ENCODE measurements at places on chromosomes 2 and 18.

- H3K27me3 ChIP-seq, result no peaks in the 10 kb centered on the region
- no peaks in the 10 kb centered on the region for H3K36me3 ChIP-seq
- H3K4me1 ChIP-seq, result no peaks in the 10 kb centered on the region
- no peak overlapping the region for H3K4me3 ChIP-seq
- DNase-seq, result no peak
- H3K27ac ChIP-seq, result no peak overlapping the region
Observed at GRCh38 chr2:176914371-176914770, 298.2 kb upstream of the HNRNPA3 start.

DNA sequence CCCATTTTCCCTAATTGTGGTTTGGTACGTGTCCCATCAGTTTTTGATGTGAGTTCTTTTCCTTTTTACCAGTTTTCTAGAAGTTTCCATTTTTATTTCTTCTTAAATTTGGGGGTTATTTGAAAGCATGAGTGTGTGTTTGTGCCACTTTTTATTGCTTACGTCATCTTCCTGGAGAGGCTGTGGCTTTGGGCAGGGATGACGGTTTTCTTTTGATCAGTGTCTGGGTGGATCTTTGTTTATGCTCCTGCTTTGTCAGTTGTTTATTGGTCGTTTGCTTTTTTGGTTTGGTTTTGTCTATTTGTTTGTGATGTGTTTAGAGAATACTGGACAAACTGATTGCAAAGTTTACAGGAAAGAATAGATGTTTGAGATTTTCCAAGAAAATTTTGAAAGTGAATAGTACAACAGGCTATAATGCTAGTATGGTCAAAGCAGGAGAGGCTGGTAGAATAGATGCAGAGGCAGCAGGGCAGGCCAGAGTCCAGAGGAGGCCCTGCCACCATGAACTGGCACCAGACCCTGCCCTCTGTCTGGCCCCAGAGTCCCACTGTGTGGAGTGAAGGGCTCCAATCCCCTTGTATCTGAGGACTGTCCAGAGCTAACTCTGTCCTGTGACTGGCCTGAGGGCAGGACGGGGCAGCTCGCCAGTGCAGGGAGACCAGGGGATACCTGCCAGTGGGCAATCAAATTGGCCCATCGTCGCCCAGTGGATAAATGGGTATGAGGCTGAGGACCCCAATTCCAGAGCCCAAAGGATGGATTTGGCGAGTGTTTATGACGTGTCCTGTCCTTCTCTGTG lies 23.4 kb upstream of the SNED1 start:
- no peak for DNase-seq
- peaks cover 6% of the 10 kb centered on the region for H3K27me3 ChIP-seq
- H3K27ac ChIP-seq, result no peak overlapping the region
- H3K4me3 ChIP-seq, result no peak overlapping the region

- no peaks in the 10 kb centered on the region for H3K36me3 ChIP-seq
- H3K4me3 ChIP-seq, result no peak overlapping the region
- no peaks in the 10 kb centered on the region for H3K27me3 ChIP-seq
Observed at GRCh38 chr18:58534535-58535301, 94.2 kb downstream of the ALPK2 start.

DNA sequence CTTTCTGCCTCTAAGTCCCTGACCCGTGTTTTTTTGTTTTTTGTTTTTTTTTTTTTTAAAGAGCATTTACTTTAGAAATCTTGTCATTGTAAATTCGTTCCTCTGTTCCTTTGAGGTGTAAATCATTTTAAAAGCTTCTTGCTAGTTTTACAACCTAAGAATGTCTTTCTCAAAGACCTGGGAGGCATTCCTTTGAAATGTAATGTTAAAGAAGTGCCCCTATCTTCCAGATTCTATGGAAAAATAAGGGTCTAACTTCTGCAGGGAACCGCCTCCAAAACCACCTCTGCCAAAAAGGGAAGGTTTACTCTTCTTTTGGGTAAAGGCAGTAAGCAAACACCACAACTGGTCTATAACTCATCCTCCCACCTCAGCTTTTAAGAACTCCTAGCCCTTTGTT lies 259.6 kb upstream of the ZNF804A start:
- no peaks in the 10 kb centered on the region for H3K36me3 ChIP-seq
- H3K27me3 ChIP-seq, result no peaks in the 10 kb centered on the region
- no peaks in the 10 kb centered on the region for H3K4me1 ChIP-seq
- H3K27ac ChIP-seq, result no peak overlapping the region
- DNase-seq, result no peak
- H3K4me3 ChIP-seq, result no peak overlapping the region

GRCh38 chr2:161230959-161231358 lies 70.7 kb downstream of the TANK start:
- H3K27me3 ChIP-seq, result no peaks in the 10 kb centered on the region
- H3K4me3 ChIP-seq, result no peak overlapping the region
- no peaks in the 10 kb centered on the region for H3K4me1 ChIP-seq
- DNase-seq, result no peak

GRCh38 chr2:99821572-99821971 lies 320.8 kb downstream of the AFF3 start:
- no peaks in the 10 kb centered on the region for H3K4me1 ChIP-seq
- no peaks in the 10 kb centered on the region for H3K36me3 ChIP-seq
- DNase-seq, result no peak
- H3K4me3 ChIP-seq, result no peak overlapping the region
- no peaks in the 10 kb centered on the region for H3K27me3 ChIP-seq

GRCh38 chr2:120995152-120995551 lies 259.5 kb downstream of the GLI2 start:
- no peaks in the 10 kb centered on the region for H3K27me3 ChIP-seq
- no peak overlapping the region for H3K4me3 ChIP-seq
- H3K36me3 ChIP-seq, result peaks cover 7% of the 10 kb centered on the region
- DNase-seq, result no peak
- H3K4me1 ChIP-seq, result no peaks in the 10 kb centered on the region

DNA sequence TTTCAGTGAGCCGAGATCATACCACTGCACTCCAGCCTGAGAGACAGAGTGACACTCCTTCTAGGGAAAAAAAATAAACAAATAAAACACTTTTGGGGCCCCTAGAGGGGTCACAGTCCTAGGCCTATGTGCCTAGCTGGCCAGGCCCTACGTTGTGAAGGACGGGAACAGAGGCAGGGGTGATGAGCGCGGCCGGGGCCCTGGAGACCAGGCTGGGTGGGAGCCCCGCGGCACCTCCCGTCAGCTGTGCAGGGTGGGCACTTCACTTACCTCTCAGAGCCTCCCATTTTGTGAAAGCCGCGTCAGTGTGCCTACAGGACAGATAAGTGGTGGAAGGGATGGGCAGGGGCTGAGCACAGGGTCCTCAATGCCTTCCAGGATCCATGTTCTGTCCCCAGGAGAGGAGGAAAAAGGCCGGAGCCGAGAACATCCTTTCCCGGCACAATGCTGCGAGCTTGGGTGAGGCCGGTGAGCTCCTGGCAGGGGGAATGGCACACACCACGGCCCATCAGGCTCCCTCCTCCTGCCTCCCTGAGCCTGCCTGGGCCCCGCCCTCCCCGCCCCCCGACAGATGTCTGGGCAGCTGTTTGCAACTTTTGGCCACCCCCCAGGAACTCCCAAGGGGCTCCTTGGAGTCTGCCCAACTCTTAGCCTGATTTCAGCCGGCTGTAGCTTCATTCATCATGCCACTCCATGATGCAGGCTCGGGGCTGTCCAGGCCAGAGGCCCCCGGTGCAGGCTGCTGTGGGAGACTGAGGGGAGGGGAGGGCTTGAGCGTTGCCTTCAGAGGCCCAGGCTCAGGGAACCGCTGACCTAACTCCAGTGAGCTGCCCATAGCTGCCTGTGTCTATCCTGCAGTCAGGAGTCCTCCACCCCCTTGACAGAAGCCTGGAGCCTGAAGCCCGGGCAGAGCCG lies 196.5 kb downstream of the TFCP2L1 start:
- no peak overlapping the region for H3K4me3 ChIP-seq
- DNase-seq, result no peak
- no peak overlapping the region for H3K27ac ChIP-seq
- no peaks in the 10 kb centered on the region for H3K36me3 ChIP-seq

GRCh38 chr2:172244419-172245130 lies 141.9 kb upstream of the DLX2 start:
- no peaks in the 10 kb centered on the region for H3K36me3 ChIP-seq
- H3K27me3 ChIP-seq, result no peaks in the 10 kb centered on the region

GRCh38 chr18:35827275-35827902 lies 145.1 kb upstream of the RMP24 start:
- no peak overlapping the region for H3K4me3 ChIP-seq
- no peaks in the 10 kb centered on the region for H3K4me1 ChIP-seq
- no peak for DNase-seq
- H3K27ac ChIP-seq, result no peak overlapping the region
- no peaks in the 10 kb centered on the region for H3K36me3 ChIP-seq

GRCh38 chr18:59057969-59058368 lies 81.7 kb upstream of the SEC11C start:
- no peak for DNase-seq
- H3K4me1 ChIP-seq, result peaks cover 21% of the 10 kb centered on the region
- no peaks in the 10 kb centered on the region for H3K36me3 ChIP-seq

- DNase-seq, result no peak
- no peaks in the 10 kb centered on the region for H3K4me1 ChIP-seq
- H3K27me3 ChIP-seq, result no peaks in the 10 kb centered on the region
- no peaks in the 10 kb centered on the region for H3K36me3 ChIP-seq
Observed at GRCh38 chr2:77813599-77813998, 291.4 kb upstream of the LRRTM4 start.

- no peak overlapping the region for H3K4me3 ChIP-seq
- no peaks in the 10 kb centered on the region for H3K4me1 ChIP-seq
- no peak overlapping the region for H3K27ac ChIP-seq
- H3K27me3 ChIP-seq, result no peaks in the 10 kb centered on the region
Observed at GRCh38 chr2:180050246-180050645, 43.1 kb upstream of the CWC22 start.

- H3K36me3 ChIP-seq, result peaks cover 35% of the 10 kb centered on the region
- no peak overlapping the region for H3K4me3 ChIP-seq
- no peaks in the 10 kb centered on the region for H3K4me1 ChIP-seq
- H3K27ac ChIP-seq, result no peak overlapping the region
- H3K27me3 ChIP-seq, result no peaks in the 10 kb centered on the region
Observed at GRCh38 chr2:38727661-38728060, 23.5 kb downstream of the SRSF7 start.

- H3K4me3 ChIP-seq, result no peak overlapping the region
- no peaks in the 10 kb centered on the region for H3K4me1 ChIP-seq
- DNase-seq, result no peak
Observed at GRCh38 chr2:121833358-121833723, 77.9 kb downstream of the TSN start.

DNA sequence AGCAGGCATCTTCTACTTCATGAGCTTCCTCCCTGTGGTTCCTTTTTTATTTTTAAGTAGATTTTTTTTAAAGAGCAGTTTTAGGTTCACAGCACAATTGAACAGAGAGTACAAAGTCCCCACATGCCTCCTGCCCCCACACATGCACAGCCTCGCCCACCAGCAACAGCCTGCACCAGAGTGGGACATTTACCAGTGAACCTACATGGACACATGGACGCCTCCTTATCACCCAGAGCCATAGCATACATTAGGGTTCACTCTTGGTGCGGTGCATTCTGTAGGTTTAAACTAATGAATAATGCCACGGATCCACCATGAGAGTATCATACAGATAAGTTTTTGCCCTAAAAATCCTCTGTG lies 40.9 kb downstream of the HS1BP3 start:
- no peaks in the 10 kb centered on the region for H3K36me3 ChIP-seq
- H3K4me3 ChIP-seq, result no peak overlapping the region
- H3K27me3 ChIP-seq, result no peaks in the 10 kb centered on the region

DNA sequence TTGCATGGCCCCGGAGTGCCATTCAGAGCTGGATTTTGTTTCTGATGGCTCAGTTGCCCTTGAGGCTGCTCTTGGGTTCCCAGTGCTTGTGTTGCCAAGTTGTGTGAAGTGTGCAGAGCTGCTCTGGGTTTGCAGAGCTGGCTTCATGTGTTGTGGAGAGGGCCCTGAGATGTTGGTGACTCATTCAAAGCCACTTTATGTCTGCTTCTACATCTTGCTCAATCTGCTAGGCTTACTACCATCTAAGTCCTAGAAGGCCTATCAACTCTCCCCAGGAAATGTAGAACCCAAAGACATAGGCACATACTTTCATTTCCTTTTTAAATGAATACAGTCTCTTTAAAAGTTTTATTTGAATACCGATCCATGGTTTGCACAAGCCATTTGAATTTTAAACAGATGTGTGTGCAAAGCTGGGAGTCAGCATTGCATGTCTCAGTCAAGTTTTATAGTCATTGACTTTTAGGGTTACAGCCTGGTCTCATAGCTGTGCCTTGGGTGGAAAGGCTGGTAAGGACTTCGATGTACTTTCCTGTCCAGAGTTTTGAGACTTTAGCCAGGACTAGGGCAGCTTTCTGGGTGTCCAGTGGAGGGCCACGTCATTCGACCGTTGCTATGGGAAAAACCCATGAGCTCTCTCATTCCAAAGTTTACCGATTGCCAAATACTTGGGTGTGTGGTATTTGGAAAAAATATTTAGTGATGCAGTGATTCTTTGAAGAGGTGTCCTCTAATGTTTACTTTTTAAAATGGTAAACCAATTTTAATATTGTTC lies 105.0 kb downstream of the LTBP1 start:
- H3K36me3 ChIP-seq, result no peaks in the 10 kb centered on the region
- H3K4me1 ChIP-seq, result peaks cover 19% of the 10 kb centered on the region
- no peak for DNase-seq
- H3K27me3 ChIP-seq, result no peaks in the 10 kb centered on the region
- H3K4me3 ChIP-seq, result no peak overlapping the region
- H3K27ac ChIP-seq, result peak overlapping the region; percentile 14

DNA sequence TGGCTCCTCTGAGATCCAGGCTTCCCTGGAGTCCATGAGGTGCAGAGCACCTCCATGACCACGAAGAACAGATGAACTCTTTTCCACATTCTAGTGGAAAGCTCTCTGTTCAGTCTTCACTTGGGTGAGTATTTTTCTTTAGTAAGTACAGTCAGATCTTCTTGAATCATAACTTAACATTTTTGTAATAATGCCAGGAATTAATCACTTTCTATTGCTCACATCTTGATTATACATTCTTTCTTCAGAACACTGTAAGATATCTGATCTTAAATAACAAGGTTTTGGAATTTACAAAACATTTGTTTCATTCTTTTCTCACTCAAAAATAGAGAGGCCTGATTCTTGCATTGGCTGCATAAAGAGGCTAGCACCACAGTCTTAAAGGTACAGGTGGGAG lies 45.4 kb upstream of the RND3 start:
- H3K27ac ChIP-seq, result no peak overlapping the region
- no peak overlapping the region for H3K4me3 ChIP-seq
- H3K36me3 ChIP-seq, result no peaks in the 10 kb centered on the region
- no peaks in the 10 kb centered on the region for H3K4me1 ChIP-seq

DNA sequence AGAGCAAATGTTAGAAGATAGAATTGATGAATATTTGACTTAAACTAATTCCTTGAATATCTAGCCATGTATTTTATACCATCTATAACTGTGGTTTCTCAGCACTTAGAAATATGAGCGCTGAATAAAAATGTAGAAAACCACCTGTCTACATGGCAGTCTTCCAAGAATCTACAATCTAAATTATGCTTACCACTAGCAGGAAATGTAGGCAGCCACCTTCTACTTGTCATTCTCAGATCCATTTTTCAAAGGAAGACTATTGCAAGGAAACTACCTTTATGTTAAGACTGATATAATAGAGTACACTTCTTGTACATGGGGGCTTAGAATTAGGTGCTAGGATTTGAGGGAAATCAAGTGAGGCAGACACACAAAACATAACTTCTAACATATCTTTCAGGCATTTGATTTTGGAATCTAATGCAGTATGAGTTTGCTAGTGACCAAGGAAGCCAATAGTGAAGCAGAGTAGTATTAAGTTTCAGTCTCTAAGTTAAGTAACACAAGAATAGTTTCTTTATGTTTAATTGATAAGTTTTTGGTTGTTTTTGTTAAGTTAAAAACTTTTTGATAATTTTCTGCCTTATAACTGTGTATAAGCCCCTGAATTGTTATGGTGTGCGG lies 175.9 kb upstream of the ITGA4 start:
- no peak overlapping the region for H3K4me3 ChIP-seq
- no peak overlapping the region for H3K27ac ChIP-seq
- no peaks in the 10 kb centered on the region for H3K4me1 ChIP-seq
- no peaks in the 10 kb centered on the region for H3K27me3 ChIP-seq

All from thoracic aorta (tissue), 2 donors.